Activated naive CD8-positive, alpha-beta T cell treated with anti-CD3 and anti-CD28 coated beads, Interleukin-2, amount 50 U/mL, for 16 hours (primary cell): ENCODE measurements at places on chromosomes 6 and 20.

- DNase-seq, result no peak
These were observed 38.3 kb downstream of the MAFB start for GRCh38 chr20:40650707-40651106.

DNA sequence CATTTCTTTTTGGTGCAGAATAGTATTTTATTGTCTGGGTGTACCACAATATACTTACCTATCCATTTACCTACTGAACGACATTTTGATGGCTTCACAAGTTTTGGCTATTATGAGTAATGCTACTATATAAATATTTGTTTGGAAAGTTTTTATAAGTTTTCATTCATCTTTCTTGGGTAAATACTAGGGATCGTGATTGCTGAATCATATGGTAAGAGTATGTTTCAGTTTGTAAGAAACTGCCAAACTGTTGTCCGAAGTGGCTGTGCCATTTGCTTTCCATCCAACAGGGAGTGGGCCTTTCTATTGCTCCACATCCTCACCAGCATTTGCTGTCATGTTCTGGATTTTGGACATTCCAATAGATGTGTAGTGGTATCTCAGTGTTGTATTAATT lies 104.2 kb downstream of the CDYL start:
- DNase-seq, result no peak

- no peak for DNase-seq
These were observed 22.9 kb upstream of the CD83 start for GRCh38 chr6:14094721-14095120.

- DNase-seq, result no peak
These were observed 444.2 kb upstream of the JAG1 start for GRCh38 chr20:11117808-11118528.

DNA sequence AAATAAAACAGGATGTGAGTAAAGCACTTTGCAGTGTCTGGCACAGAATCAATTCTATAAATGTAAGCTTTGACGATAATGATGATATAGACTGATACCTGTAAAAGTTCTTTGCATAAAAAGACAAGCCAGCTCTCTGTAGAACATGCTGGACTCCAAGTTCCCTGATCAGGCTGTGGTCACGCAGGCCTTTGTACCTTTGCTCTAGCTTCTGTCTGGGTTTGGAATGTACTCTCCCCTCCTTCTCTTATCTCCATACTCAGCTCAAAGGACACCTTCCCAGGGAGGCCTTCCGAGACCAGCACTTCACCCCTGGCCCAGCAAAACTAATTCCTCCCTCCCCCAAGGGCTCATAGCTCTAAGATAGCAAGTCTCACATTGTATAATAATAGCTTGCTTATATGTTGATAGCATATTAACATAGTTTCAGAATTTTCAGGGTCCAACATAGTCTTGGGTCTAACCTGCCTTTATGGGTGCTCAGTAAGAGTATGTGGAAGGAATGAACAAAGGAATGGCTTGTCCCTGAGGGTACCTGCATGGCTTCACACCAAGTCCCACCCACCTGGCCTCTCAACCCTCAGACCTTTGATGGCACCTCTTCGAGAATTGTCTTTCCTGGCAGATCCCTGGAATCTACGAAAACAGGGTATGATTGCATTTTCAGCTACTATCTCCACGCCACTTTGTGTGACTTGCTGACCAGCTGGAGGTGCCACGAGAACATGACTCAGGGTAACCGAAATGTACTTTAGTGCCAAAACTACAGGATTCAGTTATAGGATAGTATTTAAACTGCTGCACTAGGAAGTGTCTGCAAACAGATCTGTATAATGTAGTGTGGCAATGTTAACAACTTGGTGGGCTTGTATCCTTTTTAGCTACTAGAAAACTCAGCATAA lies 41.7 kb upstream of the PIM1 start:
- DNase-seq, result no peak

DNA sequence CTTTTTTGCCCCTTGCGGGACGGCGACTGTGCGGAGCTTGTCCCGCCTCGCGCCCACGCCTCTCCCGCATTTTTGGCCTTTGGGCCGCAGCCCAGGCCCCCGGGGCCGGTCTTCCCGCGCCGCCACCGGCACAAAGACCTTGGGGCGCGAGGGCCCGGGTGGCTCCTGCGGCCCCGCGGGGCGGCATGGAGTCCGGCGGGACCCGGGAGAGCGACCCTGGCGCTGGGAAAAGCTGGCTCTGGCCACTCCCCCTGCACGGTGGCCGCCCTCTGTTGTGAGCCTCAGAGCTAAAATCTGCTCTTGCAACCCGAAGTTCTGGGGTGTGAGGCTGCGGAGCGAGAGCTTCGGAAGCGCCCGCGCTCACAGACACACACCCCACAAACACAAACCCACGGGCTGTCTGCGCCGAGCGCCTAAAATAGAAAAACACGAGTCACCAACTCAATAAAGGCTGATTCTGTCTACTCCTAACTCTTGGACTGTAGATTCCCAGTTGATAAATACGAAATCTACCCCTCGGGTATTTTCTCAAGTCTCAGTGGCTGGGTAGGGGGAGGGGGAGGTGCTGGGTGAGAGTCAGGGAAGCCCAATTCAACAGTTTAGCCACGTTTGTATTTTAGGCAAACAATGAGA lies 496 bp upstream of the BEND3 start:
- no peak for DNase-seq

DNA sequence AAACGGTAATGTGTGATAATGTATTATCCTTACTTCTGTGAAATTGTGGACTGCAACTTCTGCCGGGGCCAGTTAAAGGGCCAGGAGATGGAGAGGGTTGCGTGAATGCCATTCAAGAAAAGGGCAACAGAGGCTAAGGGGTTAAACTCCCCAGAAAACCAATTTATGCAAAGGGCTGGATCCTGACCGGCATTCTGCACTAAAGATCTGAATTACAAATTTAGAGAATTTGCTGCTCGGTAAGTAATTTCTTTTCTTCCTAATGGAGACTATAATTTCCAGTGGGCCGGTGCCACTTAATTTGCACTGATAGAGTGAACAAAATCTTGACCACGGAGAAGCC lies 130.1 kb downstream of the BCAS1 start:
- DNase-seq, result no peak
